ENCODE measurements at places on chromosomes 7 and 10.

GRCh38 chr10:104300736-104301292 is 31.8 kb downstream of the GSTO2 start:
- peak; percentile 82 for DNase-seq

GRCh38 chr10:78717200-78717599 is 351.6 kb upstream of the ZMIZ1 start:
- no peak for DNase-seq

DNA sequence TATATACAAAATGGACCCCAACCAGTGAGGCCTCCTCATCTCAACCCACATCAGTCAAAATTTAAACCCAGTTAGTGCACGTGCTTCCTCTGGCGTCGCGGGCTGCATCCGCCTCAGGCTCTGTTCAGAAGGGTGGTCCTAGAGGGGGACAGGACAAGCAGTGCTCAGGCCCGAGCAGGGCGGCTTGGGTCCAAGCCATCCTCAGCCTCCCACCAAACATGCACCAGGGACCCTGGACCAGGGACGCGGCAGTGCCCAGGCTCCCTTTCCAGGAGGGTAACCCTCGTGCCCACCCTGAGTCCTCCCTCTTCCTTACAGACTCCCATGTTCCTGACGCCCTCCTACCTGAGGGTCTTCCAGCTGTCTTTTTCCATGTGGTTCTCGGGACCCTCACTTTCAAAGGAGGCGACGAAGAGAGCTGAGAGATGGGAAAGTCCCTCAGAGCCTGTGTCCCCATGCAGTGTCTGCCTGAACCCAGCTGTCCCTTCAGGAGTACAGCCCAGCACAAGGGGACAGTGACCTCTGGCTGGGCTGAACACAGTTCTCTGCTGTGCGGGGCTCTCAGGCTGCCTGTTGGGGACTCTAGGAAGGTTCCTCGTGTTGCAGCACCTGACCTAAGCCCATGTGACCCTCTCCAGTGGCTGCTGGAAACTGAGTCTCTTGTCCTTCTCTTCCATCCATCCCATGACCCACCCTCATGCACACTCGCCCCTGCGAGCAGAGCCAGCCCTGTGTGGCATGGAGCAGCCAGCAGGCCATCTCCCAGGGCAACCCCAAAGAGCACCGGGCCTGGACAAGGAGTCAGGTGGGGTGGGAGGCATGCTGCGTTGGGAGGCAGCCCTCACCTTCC is 58.1 kb downstream of the CSGALNACT2 start:
- DNase-seq = no peak

DNA sequence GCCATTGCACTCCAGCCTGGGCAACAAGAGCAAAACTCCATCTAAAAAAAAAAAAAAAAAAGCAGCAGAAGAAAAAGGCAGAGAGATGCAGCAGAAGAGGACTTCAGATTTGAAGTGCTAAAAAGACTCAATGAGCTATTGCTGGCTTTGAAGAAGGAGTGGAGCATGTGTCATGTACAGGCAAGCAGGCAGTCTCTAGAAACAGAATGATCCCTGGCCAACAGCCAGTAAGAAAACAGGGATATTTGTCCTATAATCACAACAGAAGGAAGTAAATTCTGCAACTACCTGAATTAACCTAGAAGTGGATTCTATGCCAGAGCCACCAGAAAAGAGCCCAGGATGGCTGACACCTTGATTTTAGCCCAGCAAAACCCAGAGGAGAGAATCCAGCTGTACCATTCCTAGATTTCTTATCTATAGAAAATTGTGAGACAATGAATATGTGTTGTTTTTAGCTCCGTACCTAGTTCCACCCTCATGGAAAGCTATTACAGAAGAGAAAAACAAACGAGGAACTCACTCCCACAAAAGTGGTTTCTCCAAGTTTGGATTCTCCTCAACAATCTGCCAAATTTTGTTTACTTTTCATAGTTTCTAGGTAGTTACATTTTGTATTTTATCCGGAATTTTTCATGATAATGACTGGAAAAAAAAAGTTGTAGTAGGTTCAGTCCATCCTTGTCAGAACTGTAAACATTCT is 198.2 kb upstream of the GNAI1 start:
- no peak for DNase-seq
